ENCODE measurements at places on chromosomes 16 and 17.

GRCh38 chr16:56734429-56734828, 4.5 kb downstream of the NUP93 start:
- DNase-seq, result no peak

- DNase-seq, result no peak
These were observed 13.4 kb downstream of the WFDC1 start for GRCh38 chr16:84308120-84308519.

GRCh38 chr17:28333083-28333746, 2.1 kb downstream of the IFT20 start:
- no peak for DNase-seq

- no peak for DNase-seq
These were observed 14.3 kb downstream of the TMEM100 start for GRCh38 chr17:55708175-55708974.

DNA sequence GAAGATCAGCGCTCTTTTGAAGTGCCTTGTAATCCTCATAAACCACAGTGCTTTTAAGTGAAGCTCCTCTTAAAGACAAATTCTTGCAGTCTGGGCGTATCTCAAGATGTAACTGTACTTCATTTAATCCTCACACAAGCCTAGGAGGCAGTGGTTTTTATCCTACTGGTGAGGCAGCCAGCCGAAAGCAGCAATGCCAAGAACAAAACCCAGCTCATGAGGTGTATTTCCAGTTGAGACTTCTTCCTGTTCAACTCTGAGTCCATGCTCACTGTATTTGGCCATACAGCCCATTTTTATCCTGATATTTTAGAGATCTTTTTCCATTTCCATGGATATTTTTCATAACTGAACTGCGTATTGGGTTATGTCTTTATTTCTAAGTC, 13.7 kb downstream of the CTRB2 start:
- no peak for DNase-seq

DNA sequence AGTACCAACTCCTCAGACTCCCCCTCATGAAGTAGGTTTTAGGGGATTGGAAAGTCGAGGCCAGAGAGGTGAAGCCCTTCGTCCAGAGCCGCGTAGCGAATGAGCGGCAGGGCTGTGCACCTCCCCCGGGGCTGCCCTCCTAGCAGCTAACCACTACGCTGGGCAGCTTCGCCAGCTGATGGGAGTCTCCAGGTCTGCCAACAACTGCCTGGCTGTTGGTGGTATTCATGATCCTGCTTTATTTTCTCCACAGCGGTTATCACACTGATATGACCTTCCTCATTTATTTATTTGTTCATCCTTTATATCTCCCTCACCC, 773 bp upstream of the NETO2 start:
- no peak for DNase-seq

Data from brain microvascular endothelial cell (primary cell).